NCI-H2081 (cell line): ENCODE measurements at places on chromosomes 4 and X.

DNA sequence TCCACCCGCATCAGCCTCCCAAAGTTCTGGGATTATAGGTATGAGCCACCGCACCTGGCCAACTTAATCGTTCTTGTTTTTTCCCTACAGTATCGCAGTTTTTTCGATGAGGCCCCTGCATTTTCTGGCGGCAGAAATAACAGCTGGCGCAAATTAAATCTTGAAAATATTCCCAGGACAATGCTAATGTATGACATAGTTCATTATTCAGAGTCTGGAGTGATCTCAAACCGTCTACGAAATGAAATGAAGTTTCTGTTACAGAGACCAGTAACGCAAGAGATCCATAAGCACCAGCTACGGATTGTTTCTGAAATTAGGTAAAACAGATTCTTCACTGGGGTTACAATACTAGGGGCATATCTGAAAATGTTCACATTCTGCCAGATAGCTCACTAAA is 27.3 kb downstream of the CXorf58 start:
- no peak for DNase-seq

DNA sequence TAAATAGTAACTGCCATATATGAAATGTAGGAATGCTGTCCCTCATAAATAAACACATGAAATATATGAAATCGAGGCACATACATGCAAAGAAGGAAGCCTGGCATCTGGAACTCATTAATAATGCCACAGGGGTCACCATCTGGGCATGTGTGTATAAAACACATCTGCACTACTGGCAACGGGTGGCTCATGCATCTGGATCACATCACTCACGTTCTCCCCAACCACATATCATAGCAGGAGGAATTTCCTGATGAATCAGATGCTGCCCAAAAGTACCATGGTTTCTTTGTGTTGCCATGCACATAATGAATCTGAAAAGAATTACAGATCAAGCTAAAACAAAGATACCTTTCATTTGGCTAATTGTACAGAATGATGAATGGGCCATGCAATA is 28.6 kb downstream of the RNF175 start:
- DNase-seq: no peak

GRCh38 chr4:168019019-168019651 is 73.2 kb upstream of the ANXA10 start:
- no peak for DNase-seq

- no peak for DNase-seq
These were observed 316.3 kb downstream of the TMA16 start for GRCh38 chr4:163810755-163811154.

DNA sequence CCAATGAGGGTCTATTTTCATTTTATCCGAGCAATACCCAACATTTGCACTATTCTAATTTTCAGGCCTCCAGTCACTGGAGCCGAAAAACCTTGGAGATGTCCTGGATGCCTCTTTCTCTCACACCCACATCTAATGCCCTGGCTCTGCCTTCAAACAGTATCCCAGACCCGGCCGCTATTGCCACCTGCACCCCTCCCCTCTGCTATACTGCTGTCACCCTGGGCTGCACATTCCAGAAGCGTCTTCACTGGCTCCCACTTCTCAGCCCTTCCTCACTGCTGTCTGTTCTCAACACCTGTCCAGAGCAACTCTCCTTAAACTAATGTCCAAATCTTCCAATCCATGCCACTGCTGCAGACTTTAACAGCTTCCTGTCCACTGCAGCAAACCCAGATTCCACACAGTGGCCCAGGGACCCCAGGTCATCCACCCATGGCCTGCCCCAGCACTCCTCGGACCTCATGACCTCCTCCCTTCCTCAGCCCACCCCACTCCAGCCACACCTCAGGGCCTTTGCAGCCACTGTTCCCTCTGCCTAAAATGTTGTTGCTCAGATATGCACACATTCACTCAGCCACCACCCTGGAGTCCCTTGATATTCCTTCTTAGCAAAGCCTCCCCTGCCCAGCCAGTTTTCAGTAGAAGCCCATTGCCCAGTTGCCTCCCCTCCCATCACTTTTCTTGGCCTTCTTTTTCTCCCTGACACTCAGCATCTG is 30.5 kb upstream of the PPP2R2C start:
- no peak for DNase-seq

DNA sequence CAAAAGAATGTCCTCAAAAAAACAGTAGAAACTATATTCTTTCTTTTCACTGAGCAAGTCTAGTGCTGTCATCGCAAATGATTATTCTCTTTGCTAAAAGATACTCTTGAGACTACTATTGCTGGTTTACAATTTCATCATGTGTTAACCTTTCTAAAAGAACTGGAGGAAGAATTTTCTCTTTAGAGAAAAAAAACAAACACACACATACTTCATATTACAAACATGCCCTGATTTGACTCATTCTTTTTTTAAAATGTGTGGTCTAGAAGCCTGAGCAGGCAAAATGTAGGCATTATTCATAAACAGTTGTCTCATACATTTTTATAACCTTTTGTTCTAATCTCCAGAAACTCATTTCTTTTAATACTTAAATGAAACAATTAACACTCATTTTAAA is 60.6 kb upstream of the FAT4 start:
- no peak for DNase-seq

DNA sequence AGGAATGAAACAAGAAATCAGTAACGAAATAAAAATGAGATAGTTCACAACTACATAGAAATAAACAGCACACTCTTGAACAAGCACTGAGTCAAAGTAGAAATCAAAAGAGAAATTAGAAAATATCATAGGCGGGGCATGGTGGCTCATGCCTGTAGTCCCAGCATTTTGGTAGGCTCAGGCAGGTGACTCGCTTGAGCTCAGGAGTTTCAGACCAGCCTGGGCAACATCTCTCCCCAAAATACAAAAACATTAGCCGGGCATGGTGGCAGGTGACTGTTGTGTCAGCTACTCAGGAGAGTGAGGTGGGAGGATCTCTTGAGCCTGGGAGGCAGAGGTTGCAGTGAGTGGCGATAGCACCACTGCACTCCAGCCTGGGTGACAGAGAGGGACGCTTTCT is 714.4 kb downstream of the GLUD2 start:
- DNase-seq: no peak

GRCh38 chrX:72280321-72280845 is 3.3 kb upstream of the RPS4X start:
- no peak for DNase-seq

GRCh38 chr4:8039290-8039689 is 99.6 kb upstream of the AFAP1 start:
- DNase-seq: peak; percentile 88

DNA sequence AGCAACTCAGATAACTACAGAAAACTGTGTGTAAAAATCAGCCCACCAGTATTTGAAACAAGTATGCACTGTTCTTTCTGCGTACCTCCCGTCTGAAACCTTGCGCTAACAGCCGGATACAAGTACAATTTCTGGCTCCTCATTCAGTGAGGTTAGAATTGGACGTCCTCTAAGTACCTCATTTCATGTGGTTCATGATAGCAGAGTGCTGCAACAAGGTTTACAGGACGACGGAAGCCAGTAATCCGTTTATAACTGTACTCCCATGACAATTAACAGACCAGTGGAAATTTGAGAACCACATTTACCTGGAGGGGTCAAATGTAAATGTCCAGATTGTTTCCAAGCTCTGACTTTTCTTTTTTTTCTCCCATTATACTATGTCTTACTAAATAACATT is 52.9 kb upstream of the TENM3 start:
- no peak for DNase-seq

DNA sequence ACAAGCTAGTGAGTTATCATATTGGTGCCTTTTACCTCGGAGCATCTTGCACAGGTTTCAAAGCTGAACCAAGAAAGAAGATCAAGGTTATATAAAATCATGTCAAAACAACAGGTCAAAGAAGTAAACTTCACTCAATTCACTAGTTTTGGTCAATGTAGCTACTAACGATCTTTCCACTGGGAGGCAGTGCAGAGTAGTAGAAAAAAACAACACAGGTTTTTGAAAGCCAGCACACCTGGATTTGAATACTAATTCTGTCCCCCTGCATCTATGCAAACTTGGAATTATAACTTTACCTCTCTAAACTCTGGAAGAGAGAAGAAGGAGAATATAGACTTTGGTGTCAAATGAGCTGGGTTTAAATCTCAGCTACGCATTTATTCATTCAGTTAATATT is 266.1 kb downstream of the GRIA3 start:
- DNase-seq: no peak

GRCh38 chr4:8830056-8830455 is 41.6 kb downstream of the HMX1 start:
- no peak for DNase-seq

DNA sequence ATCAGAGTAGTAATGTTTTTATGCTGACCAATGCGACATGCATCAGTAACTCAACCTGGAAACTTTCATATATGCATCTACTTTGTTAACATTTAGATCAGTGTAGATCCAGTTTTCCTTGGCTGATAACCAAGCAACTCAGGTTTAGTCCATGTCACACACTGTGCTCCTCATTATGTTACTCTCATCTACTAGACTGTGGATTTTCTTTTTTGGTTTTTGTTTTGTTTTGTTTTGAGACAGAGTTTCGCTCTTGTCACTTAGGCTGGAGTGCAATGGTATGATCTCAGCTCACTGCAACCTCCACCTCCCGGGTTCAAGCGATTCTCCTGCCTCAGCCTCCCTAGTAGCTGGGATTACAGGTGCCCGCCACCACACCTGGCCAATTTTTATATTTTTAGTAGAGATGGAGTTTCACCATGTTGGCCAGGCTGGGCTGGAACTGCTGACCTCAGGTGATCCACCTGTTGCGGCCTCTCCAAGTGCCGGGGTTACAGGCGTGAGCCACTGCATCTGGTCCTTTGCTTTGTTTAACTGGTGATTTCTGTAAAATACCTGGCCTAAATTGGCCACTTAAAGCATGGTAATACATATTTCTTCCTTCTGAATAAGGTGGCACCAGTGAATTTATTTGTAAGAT is 48.6 kb downstream of the SMARCAD1 start:
- no peak for DNase-seq

GRCh38 chr4:47219586-47219985 is 188.2 kb downstream of the GABRB1 start:
- DNase-seq: no peak

DNA sequence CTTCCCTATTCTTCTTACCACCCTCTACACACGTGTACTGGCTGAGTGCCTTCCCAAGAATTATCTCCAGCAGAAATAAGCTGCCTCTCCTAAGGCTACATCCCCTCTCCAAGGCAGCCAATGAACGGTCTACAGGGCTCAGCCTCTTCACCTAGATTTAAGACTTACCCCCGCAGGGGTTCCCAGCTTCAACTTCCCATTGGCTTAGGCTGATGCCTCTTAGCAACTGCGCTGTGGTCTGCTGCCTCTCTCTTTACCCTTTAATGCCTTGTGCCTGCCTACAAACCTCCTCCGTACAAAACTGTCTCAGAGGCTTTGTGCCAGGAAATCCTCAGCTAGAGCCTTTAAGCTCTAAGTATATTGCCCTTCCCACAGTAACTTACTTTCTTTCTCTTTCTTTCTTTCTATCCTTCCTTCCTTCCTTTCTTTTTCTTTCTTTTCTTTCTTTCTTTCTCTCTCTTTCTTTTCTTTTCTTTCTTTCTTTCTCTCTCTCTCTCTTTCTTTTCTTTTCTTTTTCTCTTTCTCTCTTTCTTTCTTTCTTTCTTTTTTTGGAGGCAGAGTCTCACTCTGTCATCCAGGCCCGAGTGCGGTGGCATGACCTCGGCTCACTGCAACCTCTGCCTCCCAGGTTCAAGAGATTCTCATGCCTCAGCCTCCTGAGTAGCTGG is 15.1 kb upstream of the PIGA start:
- no peak for DNase-seq

DNA sequence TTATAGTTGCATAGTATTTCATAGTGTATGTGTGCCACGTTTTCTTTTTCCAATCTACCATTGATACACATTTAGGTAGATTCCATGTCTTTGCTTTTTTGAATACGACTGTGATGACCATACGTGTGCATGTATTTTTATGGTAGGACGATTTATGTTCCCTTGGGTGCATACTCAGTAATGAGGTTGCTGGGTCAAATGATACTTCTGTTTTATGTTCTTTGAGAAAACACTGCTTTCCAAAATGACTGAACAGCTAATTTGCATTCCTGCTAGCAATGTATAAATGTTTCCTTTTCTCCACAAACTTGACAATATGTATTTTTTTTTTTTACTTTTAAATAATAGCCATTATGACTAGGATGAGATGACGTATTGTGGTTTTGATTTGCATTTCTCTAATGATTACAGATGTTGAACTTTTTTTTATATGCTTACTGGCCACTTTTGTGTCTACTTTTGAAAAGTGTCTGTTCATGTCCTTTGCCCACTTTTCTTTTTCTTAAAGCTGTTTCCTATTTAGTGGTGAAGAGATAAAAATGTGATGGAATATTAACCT is 969.5 kb upstream of the NDST4 start:
- no peak for DNase-seq

- no peak for DNase-seq
These were observed 35.7 kb downstream of the BTC start for GRCh38 chr4:74758551-74759145.

DNA sequence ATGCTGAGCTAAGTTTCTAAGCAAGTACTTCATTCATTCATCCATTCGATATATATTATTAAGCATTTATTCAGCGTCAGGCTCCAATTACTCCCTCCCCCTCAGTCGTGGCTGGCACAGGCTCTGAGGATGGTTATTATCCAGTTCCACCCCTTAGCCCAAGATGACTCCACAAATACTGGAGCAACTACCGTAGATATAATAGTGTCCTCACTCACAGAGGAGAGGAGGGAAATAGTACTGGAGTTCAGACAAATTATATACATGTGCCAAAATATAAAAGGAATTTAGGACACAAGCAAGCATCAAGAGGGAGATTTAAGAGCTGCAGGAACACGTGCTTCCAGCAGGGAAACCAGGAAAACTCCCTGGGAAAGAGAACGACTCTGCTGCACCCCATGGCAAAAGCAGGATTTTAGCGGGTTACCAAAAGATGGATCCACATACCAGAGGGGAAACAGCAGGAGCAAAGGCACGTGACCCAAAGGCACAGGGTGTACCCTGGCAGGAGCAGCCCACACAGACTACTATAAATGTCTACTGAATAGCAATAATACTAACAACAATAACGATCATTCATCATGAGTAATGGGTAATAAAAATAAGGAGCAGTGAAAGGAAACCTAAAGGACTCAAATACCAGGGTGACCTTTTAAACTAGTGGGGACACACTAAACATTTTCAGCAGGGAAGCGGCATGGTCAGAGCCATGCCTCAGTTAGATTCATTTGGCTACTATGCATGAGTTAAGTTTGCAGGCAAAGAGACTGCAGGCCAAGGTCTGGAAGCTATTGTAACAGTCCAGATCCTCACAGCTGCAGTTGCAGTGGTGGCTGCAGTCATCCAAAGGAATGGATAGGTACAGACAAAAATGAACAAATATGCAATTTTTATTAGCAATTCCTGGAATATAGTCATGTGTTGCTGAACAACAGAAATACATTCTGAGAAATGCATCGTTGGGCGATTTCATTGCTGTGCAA is 153.7 kb downstream of the APBB2 start:
- DNase-seq: no peak

DNA sequence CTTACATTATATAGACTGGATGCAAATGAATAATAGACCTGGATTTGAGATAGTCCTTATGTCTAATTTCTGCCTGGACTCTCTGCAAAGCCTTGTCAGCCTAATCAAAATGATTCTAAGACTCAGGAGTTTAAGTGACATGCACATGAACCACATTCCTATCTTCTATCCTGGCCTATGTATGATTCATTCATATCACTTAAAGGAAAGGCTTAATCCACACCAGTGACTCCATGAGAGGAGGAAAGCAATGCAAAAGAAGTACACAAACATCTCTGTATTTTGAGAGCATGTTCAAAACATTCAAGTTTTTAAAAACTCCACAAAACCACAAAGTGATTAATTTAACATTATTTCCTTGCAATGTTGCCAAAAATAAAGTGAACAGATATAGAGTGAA is 14.6 kb downstream of the AMOT start:
- DNase-seq: no peak
